Activated CD4-positive, alpha-beta T cell treated with anti-CD3 and anti-CD28 coated beads for 36 hours (primary cell): ENCODE measurements at places on chromosomes 16 and 17. TPM values are rescaled to one million over a fixed set of nuclear protein-coding genes. Genes with fewer than 3 reads are reported as not detected.

The P2RX1 gene
- 0.72 TPM for total RNA-seq

The ABCC6 gene
- total RNA-seq = not detected

The GSG1L gene
- total RNA-seq = not detected

The MT3 gene
- total RNA-seq = 10.6 TPM

The CCL14 gene
- not detected for total RNA-seq

The NPIPB13 gene
- total RNA-seq = 11.3 TPM

DNA sequence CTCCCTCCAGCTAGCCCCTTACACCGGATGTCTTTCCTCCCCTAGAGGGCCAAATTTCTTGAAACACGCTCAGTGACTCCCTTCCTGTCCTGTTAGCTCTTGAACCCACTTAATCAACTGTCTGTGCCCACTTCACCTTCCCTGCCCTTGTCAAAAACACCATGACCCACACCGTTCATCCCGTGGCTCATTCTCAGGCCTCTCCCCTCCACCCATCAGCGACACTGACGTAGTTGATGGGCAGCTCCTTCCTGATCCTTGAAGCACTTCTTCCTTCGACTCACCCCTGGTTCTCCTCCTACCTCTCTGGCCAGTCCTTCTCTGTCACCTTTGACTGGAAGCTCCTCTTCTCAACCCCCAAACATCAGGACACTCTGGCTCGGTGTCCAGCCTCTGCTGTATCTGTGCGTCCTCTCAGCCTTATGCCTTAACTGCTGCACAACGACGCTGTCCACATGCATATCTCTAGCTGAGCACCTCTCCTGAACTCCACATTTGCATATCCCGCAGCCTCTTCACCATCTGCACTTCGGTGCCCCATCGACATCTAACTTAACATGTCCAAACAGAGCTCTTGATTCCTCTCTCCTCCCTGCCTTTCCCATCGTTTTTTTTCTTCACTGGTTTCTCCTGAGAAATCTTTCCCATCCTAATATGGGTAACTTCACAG, 39.3 kb upstream of the CCDC182 start:
- H3K4me1 ChIP-seq = peaks cover 2% of the 10 kb centered on the region
- peaks cover 27% of the 10 kb centered on the region for H3K27me3 ChIP-seq
- no peaks in the 10 kb centered on the region for H3K36me3 ChIP-seq
- no peak overlapping the region for H3K4me3 ChIP-seq
- DNase-seq = no peak

- no peak for DNase-seq
- no peak overlapping the region for H3K27ac ChIP-seq
- peaks cover 26% of the 10 kb centered on the region for H3K4me1 ChIP-seq
- H3K27me3 ChIP-seq = no peaks in the 10 kb centered on the region
- H3K36me3 ChIP-seq = no peaks in the 10 kb centered on the region
Observed at GRCh38 chr17:82278786-82279391, 5.4 kb upstream of the CSNK1D start.

- no peaks in the 10 kb centered on the region for H3K4me1 ChIP-seq
- H3K27ac ChIP-seq = no peak overlapping the region
- H3K27me3 ChIP-seq = peaks cover 21% of the 10 kb centered on the region
- H3K36me3 ChIP-seq = no peaks in the 10 kb centered on the region
- DNase-seq = no peak
Observed at GRCh38 chr16:77949445-77949844, 72.9 kb upstream of the CLEC3A start.

- no peak overlapping the region for H3K27ac ChIP-seq
- no peak for DNase-seq
- H3K27me3 ChIP-seq = peaks cover 2% of the 10 kb centered on the region
- H3K4me3 ChIP-seq = no peak overlapping the region
- H3K4me1 ChIP-seq = no peaks in the 10 kb centered on the region
Observed at GRCh38 chr16:76278980-76279379, 1.8 kb downstream of the CNTNAP4 start.

DNA sequence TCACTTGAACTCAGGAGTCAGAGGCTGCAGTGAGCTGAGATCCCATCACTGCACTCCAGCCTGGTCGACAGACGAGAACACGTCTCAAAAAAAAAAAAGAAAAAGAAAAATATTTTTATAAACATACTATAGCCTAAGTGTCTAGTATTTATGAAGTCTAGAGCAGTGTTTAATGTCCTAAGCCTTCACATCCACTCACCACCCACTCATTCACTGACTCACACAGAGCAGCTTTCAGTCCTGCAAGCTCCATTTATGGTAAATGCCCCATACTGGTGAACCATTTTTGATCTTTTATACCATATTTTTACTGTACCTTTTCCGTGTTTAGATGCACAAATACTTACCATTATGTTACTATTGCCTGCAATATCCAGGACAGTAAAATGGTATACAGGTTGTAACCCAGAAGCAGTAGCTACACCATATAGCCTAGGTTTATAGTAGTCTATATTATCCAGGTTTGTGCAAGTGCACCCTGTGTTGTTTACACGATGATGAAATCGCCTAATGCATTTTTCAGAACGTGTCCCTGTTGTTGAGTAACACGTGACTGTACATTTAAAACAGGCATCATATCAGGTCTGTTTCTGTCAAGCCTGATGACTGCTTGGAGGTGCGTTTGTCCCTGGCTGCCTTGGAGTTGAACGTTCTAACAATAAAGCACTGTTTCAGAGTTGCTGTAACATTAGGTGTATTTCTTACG, 10.1 kb downstream of the NUDT7 start:
- no peaks in the 10 kb centered on the region for H3K27me3 ChIP-seq
- peaks cover 7% of the 10 kb centered on the region for H3K4me1 ChIP-seq
- no peak overlapping the region for H3K4me3 ChIP-seq
- H3K36me3 ChIP-seq = peaks cover 20% of the 10 kb centered on the region
- peak; percentile 25 for DNase-seq

DNA sequence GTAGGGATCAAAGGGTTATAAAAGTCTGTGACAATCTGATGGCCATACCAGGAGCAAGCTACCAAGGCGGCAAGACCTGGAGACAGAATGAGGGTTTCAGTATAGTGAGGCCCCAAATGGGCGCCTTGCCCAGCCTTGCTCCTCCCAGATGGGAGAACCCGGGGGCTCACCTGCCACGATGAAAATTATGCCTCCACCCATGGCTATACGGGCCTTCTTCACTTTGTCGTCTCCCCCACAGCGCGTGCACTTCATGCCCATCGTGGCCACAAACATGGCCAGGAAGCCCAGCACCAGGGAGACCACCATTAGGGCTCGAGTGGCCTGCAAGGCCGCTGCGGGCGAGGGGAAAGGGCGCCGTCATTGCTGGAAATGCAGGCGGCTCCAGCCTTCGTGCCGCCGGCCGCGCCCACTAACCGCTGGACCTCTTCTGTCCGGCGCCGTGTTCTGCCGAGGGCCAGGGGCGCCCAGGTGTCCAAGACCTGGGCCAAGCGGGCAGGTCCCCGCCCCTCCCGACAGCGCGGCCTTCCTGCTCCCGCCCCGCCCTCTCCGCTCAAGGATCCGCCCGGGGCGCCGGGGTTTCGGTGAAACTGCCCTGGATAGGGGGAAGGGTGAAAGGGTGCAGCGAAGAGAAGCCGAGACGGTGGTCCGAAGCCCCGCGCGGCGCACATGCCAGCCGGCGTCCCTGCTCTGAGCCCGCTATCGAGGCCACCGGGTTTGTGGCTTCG, 1.5 kb downstream of the CLDN7 start:
- peak overlapping the region; percentile 33 for H3K4me3 ChIP-seq
- H3K4me1 ChIP-seq = peaks cover 28% of the 10 kb centered on the region
- H3K27me3 ChIP-seq = peaks cover 23% of the 10 kb centered on the region
- peak; percentile 57 for DNase-seq

DNA sequence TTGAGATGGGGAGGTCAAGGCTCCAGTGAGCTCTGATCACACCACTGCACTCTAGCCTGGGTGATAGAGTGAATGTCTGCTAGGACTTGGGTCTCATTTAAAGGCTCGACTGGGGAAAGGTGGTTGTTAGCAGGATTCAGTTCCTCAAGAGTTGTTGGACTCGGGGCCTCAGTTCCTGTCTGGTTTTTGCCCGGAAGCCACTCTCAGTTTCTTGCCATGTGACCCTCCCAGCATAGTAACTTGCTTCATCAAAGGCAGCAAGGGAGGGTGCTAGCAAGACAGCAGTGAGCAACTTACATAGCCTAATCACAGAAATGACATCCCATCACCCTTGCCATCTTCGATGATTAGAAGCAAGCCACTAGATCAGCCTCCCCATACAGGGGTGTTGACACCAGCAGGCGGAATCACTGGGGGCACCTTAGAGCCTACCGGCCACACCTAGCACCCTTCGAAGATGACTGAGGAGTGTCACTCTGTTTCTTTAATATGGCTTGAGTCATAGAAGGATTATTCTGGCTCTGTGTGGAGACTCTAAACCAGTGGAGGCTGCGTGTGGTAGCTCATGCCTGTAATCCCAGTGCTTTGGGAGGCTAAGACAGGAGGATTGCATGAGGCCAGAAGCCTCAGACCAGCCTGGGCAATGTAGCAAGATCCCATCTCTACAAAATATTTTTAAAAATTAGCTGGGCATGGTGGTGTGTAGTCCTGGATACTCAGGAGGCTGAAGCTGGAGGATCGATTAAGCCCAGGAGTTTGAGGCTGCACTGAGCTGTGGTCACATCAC, 13.2 kb upstream of the SCNN1B start:
- no peaks in the 10 kb centered on the region for H3K36me3 ChIP-seq
- peaks cover 2% of the 10 kb centered on the region for H3K4me1 ChIP-seq
- peaks cover 7% of the 10 kb centered on the region for H3K27me3 ChIP-seq
- no peak overlapping the region for H3K4me3 ChIP-seq

DNA sequence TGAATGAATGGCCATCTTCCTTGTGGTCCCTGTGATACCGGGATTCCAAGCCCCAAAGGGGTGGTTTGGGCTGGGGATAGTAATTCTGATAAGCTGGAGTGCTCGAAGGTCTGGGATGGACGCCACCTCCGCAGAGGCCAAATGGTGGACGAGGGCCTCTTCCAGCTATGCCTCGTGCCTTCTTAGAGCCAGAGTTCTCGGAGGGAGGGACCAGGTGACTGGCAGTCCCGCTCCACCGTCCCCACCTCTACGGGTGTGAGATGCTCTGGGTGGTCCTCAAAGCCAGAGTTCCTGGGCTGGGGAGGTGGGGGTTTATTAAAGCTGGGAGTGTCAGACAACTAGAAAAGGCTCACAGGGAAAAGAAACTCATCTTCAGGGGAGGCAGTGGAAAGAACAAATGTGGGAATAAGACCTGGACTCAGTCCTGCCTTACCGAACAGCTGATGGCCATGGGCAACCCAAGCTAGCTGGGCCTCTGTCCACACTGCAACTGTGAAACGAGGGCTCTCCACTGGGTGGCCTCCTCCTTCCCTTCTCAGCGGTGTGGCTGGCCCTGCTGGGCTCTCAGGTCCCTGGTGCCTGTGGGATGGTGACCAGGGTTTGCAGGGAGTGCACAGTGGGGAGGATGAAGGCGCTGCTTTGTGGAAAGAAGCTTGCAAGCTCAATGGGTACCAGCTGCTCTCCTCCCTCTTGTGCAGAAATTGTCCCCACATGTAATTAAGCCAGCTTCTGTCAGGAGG, 75.2 kb downstream of the N4BP1 start:
- no peak for DNase-seq
- no peaks in the 10 kb centered on the region for H3K27me3 ChIP-seq
- H3K4me1 ChIP-seq = peaks cover 16% of the 10 kb centered on the region
- no peak overlapping the region for H3K27ac ChIP-seq
- H3K4me3 ChIP-seq = no peak overlapping the region

GRCh38 chr16:2023092-2024031, 3.3 kb upstream of the NHERF2 start:
- no peaks in the 10 kb centered on the region for H3K36me3 ChIP-seq
- peak overlapping the region; percentile 46 for H3K4me3 ChIP-seq
- H3K27me3 ChIP-seq = peaks cover 27% of the 10 kb centered on the region
- DNase-seq = peak; percentile 97
- H3K27ac ChIP-seq = no peak overlapping the region

DNA sequence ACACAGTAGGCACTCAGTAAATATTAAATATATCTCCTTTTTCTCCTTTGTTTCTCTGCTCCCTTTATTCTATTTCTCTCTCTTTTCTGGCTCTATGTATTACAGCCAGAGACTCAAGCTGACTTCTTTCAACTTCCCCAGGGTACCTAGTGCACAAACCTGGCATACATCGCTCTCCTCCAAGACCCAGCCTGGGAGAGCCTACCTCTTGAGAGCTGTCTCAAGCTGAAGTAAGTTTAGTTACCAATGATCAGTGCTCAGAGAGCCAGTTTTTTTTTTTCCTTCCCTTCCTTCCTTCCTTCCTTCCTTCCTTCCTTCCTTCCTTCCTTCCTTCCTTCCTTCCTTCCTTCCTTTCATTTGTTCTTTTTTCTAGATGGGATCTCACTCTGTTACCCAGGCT, 19.8 kb downstream of the TMEM98 start:
- no peaks in the 10 kb centered on the region for H3K4me1 ChIP-seq
- no peak for DNase-seq
- H3K36me3 ChIP-seq = no peaks in the 10 kb centered on the region
- H3K27me3 ChIP-seq = peaks cover 10% of the 10 kb centered on the region
- H3K27ac ChIP-seq = no peak overlapping the region

DNA sequence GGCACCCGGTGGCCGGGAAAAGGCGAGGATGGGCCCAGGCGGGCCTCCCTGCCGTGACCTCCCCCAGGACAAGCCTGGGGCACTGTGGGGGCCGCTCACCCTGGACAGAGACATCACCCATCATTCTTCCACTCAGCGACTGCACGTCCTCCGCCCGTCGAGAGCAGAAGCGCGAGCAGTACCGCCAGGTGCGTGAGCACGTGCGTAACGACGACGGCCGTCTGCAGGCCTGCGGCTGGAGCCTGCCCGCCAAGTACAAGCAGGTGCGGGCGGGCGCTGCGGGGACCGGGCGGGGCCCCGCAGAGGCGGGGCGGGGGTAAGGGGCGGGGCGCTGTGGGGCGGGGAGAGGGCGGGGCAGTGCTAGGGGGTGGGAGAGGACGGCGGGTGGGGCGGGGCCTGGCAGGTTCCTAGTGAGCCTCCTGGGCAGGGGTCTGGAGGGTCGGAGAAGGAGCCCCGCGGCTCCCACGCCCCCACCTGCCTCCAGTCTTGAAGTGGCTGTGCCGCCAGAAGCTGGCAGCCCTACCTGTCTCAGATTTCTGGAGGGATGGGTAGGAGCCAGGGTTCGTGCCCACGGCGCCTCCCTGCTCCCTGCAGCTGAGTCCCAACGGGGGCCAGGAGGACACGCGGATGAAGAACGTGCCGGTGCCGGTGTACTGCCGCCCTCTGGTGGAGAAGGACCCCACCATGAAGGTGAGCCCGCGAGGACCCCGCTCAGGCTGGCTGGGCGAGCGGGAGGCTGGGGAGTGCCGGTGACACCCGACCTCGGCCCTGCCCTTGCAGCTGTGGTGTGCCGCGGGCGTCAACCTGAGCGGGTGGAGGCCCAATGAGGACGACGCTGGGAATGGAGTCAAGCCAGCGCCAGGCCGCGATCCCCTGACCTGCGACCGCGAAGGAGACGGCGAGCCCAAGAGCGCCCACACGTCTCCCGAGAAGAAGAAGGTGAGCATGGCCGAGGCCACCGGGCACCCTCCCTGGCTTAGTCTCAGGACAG, 7.5 kb downstream of the NME3 start:
- DNase-seq = no peak
- no peaks in the 10 kb centered on the region for H3K4me1 ChIP-seq
- peaks cover 9% of the 10 kb centered on the region for H3K36me3 ChIP-seq
- no peak overlapping the region for H3K27ac ChIP-seq
